Stimulated activated naive CD4-positive, alpha-beta T cell treated with Interleukin-2 at 50 U/mL for 16 hours (primary cell): ENCODE measurements at places on chromosomes 1 and 21.

GRCh38 chr1:109792056-109792831 is 28.5 kb upstream of the EPS8L3 start:
- DNase-seq, result no peak

DNA sequence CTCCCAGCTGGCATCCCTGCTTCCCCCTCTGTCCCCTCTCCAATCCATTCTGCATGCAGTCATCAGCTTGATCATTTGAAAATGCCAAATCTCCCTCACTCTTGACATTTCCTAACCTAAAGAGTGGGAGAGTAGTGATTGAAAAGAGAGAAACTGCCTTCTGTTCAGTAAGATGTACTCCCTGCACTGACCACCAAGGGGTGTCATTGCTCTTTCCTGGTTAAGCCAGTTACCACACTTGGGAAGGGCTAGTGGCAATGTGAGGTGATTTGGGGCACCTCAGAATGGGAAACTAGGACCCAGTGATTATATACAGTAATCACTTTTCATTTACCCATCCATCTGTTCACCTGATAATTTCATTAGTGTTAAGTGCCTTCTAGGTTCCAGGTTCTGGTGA is 6.9 kb upstream of the TMEM269 start:
- DNase-seq, result no peak

DNA sequence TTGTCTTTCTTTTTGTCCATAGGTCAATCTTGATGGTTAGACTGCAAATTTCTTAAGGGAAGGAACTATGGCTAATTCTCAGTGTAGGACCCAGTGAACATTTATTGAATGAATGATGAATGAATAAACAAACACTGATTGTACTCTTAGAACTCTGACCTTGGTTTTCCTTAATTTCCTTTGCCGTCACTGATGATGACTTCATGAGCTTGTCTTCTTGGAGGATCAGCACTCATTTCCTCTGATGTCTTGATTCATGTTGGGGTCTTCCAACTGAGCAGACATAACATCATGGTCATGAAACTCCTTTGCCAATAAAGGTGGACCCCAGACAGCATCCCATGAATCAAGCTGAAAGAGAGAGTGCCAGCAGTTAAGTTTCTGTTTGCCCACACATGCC is 96.3 kb downstream of the PLPP3 start:
- DNase-seq, result no peak

DNA sequence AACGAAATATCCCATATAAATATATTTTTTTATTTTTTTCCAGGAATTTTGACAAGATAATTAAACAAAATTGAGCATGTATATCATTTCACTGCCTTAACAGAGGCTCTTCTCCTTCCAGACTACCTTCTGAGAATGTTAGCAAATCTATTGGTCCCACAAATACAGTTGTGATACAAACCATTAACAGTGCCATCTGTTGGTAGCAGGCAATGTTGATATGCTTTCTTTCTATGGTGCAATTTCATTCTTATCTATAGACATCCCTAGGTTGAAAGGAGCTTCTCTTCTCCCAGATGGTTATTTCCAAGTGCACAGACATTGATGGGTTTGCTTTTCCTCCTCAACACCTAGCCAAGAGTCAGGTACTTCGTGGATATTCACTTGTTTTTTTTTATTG is 303.6 kb downstream of the USH2A start:
- DNase-seq, result no peak

GRCh38 chr1:208775841-208776240 is 531.7 kb upstream of the PLXNA2 start:
- no peak for DNase-seq

GRCh38 chr1:93348104-93348728 is 2.5 kb downstream of the DR1 start:
- DNase-seq, result no peak

DNA sequence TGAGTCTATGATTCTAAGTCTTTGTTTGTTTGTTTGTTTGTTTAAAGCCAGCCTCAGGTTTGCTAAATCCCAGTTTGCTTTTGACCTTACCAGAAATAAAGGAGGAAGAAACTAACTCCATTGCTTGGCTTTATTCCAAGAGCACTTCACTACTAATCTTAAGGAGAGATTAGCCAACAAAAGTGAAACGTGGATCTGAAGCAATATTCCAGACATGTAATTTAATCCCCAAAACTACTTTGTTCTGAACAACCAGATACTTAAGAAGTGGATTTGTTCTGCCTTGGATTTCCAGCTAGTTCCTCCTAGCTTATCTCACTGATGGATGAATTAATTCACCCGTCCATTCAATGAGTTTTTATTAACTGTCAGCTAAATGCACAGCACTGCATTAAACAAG is 15.9 kb upstream of the CEP350 start:
- no peak for DNase-seq

- DNase-seq, result peak; percentile 10
Measured at GRCh38 chr1:210372931-210373627, 44.4 kb downstream of the HHAT start.

GRCh38 chr1:119084798-119085197 is 55.7 kb downstream of the WARS2 start:
- no peak for DNase-seq

DNA sequence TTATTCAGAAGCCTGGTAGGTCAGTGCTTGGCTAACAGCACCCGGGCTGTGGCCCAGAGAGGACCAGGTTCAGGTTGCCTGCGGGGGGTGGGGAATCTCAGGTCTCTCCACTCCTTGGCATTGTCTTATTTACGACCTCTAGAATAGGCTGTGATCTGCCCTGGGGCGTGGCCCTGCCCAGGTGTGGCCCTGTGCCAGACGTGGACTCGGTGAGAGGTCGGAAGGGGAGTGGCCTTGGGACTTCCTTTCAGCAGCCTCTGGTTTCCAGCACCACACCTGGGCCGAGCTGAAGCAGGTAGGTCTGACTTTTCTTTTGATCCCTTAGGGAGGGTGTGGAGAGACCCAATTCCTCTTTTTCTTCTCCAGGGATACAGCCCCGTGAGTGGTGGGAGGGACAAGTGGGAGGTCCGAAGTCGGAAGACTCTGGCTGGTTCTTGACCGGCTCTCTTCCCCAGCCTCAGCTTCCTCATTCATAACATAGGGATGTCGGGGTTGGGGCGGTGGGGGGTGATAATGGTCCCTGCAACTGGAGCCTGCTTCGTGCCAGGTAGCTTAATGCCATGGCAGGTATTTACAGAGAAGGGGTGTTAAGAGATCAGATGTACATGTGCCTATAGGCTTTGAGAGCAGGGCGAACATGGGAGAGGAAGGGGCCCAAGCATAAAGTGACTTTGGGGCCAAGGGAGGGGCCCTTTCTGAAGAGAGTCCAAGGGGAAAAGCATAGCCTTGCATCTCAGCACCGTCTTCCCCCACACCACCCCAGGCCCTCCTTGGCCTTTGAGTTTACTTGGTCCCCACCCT is 16.5 kb downstream of the ACOT11 start:
- DNase-seq, result no peak

GRCh38 chr1:9279172-9279840 is 13.4 kb upstream of the SPSB1 start:
- DNase-seq, result no peak

DNA sequence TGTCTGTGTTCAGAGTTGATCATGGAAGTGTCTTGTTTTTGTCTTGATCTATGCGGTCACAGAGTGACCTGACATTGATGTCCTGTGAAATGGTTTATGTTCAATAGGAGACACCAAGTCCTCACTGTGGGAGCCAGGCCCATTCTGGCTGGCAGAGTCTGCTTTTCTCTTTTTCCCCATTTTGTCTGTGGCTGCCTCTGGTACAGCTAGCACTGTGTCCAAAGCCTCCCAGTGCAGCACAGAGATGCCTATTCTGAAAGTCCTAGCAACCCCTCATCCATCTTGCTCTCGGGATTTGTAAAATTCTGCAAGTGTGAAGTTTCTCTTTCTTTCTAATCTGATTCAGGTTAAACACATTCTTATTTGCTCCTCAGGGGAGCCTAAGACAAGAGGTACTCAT is 14.3 kb downstream of the TNN start:
- DNase-seq, result no peak

GRCh38 chr1:229953736-229954326 is 113.2 kb upstream of the GALNT2 start:
- no peak for DNase-seq

DNA sequence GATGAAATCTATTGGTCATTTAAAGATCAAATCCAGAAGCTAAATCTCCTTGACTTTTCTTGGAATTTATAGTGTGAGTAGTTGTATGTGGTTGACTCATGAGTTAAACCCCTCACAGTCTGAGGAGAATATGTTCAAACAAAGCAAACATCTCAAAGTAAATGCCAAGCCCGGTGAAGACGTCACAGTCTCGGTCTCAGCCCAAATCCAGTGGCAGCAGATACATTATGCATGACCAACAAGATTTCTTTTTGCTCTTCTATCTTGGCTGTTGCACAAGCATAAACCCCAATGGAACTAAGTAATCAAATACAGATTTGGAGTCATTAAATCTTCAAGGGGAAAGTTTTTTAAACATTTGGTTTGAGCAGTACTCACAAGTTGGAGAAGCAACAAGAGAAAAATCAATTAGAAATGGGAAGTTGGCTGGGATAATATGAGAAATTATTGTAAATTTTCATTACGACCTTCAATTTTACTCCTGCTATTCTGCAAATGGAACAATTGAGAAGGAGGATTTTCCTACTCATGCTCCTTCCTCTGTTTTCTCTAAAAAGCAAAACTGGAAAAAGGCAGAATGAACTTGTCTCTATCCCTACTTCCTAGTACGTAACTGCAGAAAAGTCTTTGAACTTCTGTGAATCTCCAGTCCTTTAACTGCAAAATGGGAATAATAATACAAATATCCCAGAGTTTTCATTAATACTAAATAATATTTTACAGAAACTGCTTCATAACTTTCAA is 575.8 kb downstream of the NUF2 start:
- no peak for DNase-seq

DNA sequence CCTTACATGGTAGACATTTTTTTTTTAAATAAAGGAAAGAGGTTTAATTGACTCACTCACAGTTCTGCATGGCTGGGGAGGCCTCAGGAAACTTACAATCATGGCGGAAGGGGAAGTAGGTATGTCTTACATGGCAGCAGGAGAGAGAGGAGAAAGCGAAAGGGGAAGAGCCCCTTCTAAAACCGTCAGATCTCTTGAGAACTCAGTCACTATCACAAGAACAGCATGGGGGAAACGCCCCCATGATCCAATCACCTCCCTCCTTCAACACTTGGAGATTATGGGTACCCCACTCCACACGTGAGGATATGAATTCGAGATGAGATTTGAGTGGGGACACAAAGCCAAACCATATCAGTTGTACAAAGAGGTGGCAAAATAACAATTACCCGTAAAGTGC is 301.7 kb downstream of the GRIK1 start:
- no peak for DNase-seq

DNA sequence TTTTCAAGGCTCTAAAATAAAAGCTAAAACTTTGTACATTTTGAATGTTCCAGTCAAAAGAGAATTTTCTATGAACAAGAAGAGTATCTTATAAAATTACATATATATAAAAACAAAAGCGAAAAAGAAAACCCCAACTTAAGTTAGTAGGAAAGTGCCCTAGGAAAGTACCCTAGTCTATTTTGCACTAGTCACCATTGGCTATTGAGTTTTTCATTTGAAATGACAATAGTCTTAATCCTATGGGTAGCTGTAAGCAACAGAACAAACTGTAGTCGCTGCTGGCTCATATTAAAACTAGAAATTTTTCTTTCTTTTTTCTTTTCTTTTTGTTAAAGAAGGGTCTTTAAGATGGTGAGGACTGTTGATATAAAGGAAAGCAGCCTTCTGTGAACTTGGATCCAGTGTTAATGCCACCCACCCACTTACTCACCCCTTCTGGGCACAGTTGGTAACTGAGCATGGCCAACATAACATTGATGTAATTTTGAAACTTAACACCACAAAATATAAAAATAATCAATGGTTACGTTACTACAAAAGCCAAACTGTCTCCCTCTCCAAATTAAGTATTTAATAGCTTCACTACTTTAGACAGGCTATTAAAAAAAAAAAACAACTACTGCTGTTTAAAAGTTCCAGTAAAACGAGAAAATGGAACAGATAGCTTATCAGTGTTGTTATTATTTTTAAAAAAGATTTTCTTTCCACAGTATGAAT is 177.0 kb downstream of the EIF4G3 start:
- DNase-seq, result no peak

DNA sequence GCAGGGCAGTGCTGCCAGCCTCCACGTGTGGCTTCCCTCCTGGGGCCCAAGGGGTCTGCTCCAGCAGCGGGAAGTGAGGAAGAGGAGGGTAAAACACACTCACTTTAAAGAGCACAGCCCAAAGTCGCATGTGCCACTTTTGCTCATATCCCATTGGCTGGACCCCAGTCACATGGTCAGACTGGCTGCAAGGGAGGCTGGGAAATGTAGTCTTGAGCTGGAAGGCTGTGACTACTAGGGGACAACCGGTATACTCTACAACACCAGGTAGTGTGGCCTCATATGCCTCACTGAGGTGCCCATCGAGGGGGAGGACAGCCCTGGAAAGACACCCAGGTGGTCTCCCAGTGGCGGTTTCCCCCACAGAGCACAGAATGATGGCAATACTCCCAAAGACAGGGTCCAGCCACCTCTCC is 45.2 kb downstream of the CAMK2N1 start:
- DNase-seq, result no peak

GRCh38 chr1:148160343-148161052 is 8.4 kb upstream of the NBPF11 start:
- DNase-seq, result no peak

GRCh38 chr1:201763455-201764140 is 65.4 kb upstream of the IPO9 start:
- no peak for DNase-seq

- no peak for DNase-seq
Measured at GRCh38 chr1:26148887-26149286, 10.0 kb upstream of the FAM110D start.

GRCh38 chr1:53435151-53435550 is 24.0 kb upstream of the DMRTB1 start:
- DNase-seq, result no peak

DNA sequence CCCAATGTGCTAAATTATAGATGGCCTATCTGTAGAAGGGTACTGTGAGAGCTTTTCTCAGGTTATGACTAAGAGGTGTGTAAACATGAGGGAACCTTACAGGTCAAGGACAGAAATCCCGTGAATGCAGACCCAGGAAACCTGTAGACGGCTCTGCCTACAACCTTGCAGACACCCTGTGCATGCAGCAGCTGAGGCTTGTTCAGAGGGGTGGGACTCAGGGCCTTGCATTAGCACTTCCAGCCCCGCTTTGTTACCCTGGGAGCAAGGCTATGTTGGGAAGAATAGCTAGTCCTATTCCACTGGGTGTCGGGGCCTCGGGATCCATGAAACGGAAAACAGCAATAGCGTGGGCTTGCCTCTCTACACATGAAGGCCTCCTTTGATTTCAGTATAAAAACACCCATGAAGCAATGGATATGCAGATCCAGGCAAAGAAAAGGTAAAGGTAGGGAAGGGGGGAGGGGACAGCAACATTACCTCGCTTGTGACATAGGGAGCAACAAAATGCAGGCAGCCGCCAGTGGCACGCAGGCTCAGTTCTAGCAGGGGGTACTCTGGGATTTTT is 9.5 kb upstream of the NDUFS5 start:
- no peak for DNase-seq

DNA sequence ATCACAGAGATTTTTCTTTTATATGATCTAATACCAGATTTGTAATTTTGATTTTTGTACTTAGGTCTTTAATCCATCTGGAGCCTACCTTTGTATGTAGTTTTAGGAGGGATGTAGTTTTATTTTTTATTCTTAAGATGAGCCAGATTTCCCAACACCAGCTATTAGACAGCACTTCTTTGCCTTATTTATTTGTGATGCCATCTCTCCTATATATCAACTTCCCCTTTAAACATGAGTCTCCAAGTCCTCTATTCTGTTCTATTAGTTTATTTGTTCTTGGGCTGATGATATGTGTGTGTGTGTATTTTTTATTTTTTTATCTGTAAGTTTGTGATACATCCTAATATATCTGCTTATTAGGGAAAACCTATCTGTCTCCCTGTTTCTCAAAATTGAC is 94.2 kb downstream of the PHTF1 start:
- DNase-seq, result no peak
